Fibroblast of the aortic adventitia (primary cell): ENCODE measurements at places on chromosomes 6 and 20. TPM values are rescaled to one million over a fixed set of nuclear protein-coding genes. Genes with fewer than 3 reads are reported as not detected.

The KHDC1L gene
- total RNA-seq = not detected in 2 replicates

DNA sequence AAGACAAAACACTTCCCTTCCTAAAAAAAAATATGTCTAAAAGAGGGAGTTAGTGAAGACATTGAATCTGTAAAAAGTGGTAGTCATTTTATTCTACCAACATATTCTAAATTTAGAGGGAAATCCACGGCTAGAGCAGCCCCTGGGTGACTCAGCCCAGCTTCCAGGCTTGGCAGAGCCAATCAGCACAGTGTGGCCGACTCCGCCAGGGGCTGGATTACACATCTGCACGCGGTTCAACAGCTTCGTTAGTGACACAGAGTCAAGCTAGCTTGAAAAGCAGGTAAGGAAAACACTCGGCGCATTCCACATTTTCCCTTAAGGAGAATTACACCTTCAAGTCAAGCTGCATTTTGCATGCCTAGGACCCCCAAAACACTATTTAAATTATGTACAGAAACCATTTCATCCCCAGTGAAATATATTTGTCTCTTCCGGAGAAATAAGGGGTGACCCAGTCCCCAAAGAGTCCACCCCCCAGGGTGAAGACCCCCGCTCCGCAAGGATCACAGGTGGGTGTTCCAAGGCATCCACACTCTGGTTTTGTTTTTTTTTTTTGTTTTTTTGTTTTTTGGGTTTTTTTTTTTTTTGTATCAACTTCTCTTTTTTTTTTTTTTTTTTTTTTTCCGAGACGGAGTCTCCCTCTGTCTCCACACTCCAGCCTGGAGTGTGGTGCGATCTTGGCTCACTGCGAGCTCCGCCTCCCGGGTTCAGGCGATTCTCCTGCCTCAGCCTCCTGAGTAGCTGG is 58.4 kb upstream of the ARID1B start:
- peak; percentile 45 for DNase-seq

DNA sequence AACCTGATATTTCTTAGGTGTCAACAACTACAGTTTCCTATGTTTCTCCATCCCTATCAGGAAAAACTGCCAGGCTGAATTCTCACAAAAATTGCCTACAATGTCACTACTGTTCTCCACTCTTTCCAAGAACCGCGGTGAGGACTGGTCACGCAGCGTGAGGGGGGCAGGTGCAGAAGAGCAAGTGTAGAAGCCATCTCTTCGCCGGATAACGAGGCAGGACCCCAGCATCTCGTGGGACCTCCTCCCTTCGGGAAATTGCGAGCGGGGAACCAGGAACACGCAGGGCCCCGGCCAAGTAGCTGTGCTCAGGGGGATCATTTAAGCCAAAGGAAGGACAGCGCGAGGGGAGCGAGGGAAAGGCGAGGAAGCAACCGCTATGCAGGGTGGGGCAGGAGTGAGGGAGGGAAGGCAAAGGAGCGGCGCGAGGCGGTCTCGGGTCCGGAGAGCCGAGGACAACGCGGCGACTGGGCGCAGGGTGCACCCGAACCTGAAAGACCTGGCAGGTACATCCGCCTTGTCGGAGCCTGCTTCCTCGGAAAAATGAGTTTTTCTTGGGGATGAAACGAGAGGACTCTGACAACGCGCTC is 559 bp downstream of the APMAP start:
- DNase-seq = peak; percentile 14

GRCh38 chr20:36405255-36405654 is 99.1 kb downstream of the DLGAP4 start:
- DNase-seq = no peak

- DNase-seq = no peak
Measured at GRCh38 chr20:57369596-57369995, 18.5 kb downstream of the RAE1 start.
